ENCODE measurements at places on chromosomes 2 and 18.

DNA sequence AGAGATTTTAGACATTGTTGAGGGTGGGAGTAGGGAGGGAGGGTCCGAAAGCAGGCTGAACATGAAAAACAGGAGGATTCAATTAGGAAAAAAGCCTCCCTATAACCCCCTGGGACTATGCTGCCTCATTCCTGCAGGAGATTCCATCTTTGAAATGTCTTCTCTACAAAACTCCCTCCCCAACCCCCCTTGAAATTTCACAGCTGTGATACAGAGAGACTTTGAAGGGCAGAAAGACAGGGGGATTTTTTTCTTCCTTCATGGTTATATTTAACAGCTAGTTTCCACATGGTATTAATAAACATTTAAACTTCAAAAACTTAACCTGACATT lies 57.6 kb downstream of the TRIB2 start:
- DNase-seq, result no peak

DNA sequence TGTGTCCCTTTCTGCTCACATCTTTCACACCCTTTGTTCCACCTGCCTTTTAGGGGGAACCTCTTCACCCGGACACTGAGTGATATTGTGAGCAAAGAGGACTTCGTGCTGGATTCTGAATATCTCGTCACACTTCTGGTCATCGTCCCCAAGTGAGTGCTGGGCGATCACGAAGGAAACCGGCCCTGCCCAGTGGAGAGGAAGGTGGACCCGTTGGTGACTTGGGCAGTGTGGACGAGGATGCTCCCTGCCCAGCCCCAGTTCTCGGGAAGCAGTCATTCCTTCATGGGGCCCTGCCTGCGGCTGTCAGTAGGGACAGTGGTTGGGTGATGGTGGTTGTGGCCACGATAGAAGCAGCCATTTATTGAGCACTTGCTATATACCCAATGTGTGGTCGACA lies 40.8 kb downstream of the PDIA6 start:
- DNase-seq, result no peak

GRCh38 chr18:78965917-78966792 lies 13.5 kb upstream of the SALL3 start:
- DNase-seq, result no peak

- DNase-seq, result no peak
Observed at GRCh38 chr2:173803449-173803848, 161.7 kb downstream of the SP3 start.

- no peak for DNase-seq
Observed at GRCh38 chr2:157685572-157685971, 56.9 kb upstream of the ACVR1C start.

DNA sequence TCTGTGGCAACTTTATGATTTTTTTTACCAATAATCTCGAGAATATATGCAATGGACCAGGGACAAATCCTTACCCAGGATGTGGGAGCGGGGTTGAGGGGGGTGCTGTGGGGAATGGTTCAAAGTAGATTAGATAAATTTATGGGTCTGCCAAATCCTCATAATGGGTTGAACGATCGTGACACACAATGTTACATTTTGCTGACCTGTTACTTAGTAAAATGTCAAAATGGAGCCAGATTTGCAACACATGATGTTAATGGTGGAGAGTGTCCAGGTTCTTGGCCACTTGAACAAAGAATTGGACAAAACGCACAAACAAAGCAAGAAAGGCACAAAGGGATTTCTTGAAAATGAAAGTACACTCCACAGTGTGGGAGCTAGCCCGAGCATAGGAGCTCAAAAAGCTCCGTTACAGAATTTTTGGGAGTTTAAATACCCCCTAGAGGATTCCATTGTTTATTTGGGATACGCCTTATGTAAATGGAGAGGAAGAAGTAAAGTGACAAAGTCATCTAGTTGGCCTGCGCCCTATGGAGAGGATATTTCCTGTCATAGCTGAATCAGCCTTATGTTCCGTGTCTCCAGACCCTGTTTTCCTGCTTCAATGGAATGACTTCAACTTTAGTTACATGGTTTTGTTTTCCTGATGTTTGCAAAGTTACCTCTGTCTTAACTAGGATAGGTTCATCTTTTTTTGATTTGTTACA lies 776.0 kb downstream of the DCC start:
- no peak for DNase-seq
